Frontal cortex (tissue), 4 donors: ENCODE measurements at places on chromosomes 11 and 22.
A peak's percentile ranks its signal among the peaks of the same experiment; 100 is the strongest.

- no peak for DNase-seq
Observed at GRCh38 chr11:45817191-45817590, 12.2 kb downstream of the SLC35C1 start.

GRCh38 chr22:43275545-43276317 lies 67.4 kb downstream of the SCUBE1 start:
- DNase-seq, result no peak

GRCh38 chr11:79393362-79394043 lies 47.3 kb downstream of the TENM4 start:
- DNase-seq, result no peak

DNA sequence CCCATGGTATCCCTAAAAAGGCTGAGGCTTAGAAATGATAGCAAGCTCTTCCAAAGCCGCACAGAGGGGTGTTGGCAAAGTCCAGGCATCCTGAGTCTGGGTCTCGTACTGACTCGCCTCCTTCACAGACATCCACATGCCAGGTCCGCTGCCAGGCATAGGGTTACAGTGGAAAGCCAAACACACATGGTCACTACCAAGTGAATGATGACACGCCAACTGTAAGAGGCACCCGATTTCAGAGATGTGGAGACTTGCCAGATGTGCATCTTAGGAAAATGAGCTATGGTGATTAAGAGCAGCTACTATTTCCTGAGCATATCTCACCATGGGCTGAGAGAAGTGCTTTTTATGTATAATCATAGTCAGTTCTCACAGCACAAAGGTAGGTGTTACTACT lies 314.9 kb downstream of the MIAT start:
- no peak for DNase-seq

- no peak for DNase-seq
Observed at GRCh38 chr11:32447252-32447651, 11.9 kb upstream of the WT1 start.

DNA sequence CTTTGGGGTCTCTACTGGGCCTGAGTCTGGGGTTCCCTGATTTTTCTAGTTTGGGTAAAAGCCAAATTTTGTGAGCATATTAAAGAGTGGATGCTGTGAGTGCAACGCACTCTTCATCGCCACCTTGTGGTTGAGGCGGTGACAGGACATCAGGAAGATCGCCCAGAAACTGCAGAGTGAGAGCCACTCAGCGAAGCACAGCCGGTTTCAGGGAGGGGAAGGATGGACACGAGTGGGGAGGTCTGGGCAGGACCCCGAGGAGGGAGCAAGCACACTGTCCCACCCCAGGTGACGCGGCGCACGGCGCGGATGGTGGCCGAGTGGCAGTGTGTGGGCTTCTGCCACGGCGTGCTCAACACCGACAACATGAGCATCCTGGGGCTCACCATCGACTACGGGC lies 9.1 kb downstream of the SELENOO start:
- peak; percentile 85 for DNase-seq

DNA sequence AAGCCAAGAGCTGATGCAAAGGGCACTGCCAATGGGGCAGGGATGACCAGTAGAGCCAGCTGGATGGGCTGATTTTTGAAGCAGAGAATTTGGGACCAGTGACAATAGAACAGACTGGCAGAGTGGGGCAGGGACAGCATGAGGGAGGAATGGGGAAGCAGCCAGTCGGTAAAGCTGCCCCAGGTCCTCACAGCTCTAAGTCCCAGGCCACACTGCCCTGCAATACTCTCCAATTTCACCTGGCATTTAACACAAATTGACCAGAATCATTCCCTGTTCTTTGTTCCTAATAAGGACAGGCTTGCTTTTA lies 186.9 kb downstream of the CTTN start:
- DNase-seq, result no peak

- DNase-seq, result no peak
Observed at GRCh38 chr11:89181111-89181510, 3.4 kb downstream of the TYR start.

GRCh38 chr11:27310182-27310581 lies 52.8 kb downstream of the CCDC34 start:
- no peak for DNase-seq

DNA sequence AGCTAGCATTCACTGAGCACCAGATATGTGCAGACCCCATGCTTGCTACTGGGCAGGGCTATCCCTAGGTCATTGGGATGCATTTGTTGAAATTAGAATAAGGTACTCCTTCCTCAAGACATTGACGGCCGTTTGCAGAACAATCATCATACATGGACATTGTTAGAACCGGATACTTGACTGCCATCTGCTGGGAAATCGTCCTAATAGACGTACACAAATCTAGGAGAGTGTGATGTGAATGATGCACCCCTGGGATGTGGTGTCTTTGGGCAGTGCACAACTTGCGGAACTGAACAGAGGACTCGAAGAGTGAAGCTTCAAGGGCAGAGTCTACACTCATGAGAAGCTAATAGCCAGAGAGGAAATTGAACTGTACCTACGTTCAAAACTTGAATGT lies 35.9 kb downstream of the MYO18B start:
- no peak for DNase-seq

- no peak for DNase-seq
Observed at GRCh38 chr11:65553301-65554001, 4.7 kb downstream of the LTBP3 start.

DNA sequence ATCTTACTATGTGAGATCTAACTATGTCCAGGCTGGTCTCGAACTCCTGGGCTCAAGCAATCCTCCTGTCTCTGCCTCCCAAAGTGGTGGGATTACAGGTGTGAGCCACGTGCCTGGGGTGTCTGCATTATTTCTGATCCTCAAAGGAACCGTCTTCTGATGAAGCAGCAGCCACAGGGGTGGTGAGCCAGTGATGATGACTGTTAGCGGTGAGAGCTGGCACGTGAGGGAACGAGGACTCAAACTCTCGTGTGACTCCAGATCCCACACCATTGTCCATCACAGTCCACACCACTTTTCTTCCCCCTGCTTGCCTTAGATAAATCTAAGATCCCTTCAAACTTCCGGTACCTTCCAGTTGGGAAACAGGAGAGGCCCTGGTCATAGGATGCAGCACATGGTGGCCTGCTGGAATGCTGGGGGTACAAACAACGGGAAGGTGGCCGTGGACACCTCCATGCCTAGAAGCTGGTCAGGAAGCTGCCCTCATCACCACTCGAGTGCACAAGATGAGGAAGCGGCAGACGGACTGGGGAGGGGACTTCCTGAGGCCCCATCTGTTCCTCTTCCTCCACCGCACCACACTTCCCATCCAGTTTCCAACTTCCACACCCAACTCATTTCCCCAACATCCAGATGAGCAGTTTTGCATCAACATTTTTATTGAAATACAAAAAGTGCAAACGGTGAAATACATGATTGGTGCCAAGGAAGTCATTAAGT lies 23.8 kb downstream of the ARHGAP1 start:
- no peak for DNase-seq

DNA sequence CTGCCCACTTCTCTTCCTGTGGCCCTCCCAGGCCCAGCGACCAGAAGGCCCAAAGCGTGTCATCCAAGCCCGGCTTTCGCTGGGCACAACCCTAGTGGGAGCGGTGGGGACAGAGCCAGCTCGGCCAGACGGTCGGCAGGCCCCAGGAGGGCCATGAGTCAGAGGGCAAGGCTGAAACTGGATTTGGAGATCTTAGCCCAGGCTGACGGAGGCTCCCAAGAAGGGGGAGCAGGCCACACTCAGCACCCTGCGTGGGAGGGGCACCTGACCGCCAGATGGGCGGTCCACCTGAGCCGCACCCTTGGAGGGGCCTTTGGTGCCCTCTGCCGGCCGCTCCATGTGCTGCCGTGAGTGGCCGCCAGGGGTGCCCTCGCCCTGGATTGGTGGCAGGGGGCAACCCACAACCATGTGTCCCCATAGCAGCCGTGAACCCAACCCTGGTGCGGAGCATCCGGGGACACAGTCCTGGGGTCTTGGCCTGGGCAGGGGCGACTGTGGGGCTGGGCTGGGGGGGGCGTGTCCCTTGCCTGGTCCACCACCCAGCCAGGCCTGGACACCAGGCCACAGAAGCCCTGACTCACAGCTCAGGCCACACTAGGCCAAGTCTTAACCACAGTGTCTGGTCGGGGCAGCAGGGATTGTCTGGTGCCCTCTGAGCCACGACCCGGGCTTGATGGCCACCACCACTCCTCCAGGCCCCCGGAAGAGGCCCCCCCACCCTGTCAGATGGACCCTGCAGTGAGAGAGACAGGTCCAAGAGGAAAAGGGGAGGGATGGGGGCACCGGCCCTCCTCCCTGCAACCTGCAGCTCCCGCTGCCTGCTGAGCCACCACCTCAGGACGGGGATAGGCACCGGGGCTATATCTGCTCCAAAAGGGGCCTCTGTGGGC lies 19.2 kb upstream of the TALDO1 start:
- DNase-seq, result peak; percentile 92

DNA sequence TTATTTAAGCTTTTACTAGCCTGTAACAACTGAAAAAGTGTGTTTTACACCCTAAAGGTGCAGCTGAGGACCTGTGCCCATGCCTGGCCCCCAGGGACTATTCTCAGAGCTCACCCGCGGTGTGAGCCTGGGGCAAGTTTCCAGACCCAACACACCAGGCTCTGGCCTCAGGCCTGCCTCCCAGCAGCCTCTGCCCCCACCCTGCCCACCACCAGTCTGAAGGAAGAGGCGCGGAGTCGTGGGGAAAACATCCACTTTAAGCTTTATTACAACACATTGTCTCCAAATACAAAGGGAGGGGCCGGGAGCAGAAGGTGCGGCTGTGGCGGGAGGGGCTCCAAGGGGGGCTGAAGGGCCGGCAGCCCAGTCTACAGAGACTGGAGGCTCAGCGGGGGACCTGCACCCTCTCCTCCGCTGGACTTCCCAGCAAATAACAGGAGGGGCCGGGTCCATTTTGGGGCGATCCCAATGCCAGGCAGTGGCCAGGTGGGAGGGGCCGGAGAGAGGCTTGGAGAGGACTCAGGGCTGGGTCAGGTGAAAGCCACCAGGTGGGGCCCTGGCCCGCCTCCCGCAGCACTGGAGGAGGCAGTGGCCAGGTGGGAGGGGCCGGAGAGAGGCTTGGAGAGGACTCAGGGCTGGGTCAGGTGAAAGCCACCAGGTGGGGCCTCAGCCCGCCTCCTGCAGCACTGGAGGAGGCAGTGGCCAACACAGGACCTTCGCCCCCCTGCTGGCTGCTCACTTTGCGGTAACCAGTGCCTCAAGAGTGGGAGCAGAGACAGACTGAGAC lies 18.1 kb downstream of the DUSP8 start:
- no peak for DNase-seq

- DNase-seq, result no peak
Observed at GRCh38 chr11:64793271-64794160, 9.5 kb downstream of the MAP4K2 start.

DNA sequence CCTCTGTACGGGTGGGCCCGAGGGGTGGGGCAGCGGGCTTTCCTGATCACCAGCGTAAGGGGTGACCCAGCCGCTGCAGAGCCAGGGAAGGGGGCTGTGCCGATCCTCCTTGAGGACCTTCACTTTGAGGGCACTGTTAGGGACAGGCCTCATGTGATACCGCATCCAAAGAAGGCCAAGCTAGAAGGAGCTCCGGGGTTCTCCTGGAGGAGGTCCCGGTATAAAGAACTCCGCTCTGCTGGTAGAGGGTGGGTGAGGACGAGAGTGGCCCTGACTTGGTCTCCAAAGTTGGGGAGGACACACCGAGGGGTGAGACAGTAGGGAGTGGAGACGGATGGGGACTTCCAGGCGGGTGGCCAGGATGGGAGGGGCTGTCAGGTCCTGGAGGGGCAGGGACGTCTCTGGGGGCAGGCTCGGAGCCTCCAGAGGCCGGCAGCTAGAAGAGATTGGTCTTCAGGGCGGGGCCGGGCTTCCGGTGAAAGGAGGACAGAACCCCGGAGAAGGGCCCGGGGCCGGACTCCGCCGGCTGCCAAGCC lies 4.6 kb downstream of the PHOX2A start:
- DNase-seq, result peak; percentile 65

GRCh38 chr11:57167125-57167846 lies 14.5 kb upstream of the LRRC55 start:
- peak; percentile 10 for DNase-seq

DNA sequence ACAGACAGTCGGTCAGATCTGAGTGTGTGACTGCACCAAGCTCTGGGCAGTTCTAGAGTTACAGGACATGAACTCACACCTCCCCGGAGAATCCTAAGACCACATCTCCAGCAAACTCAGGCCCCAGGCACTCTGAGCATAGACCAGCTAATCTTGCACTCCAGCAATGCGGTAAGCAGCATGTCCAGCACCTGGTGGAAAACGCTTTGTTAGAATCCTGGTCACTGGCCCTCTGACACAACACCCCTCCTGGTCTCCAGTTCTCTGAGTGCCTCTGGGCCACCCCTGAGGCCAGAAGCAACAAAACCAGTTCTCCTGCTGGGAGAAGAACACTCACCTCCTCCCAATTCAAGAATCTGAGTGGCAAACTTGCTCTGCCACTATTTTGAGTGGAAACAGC lies 82.7 kb upstream of the TMEM45B start:
- no peak for DNase-seq

DNA sequence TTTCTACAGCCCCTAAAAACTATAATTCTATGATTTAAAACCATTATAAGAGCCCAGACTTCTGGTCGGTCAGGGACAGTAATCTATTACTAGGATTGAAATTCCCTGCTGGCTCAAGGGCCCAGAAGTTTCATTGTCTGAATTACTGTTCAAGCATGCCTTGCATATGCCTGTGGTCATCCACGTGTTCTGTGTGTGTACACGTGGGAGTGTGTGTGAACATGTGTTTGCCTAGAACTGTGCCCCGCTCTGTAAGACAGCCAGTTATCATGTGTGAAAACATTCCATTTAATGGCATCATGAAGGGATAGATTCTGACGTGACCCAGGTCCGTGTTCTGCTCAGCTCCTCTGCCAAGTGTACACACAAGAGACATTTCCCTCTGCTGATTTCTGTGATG lies 189.3 kb upstream of the NECTIN1 start:
- DNase-seq, result no peak

- no peak for DNase-seq
Observed at GRCh38 chr22:28600546-28601143, 79.0 kb downstream of the TTC28 start.

- DNase-seq, result peak; percentile 77
Observed at GRCh38 chr11:59755701-59756557, 753 bp downstream of the STX3 start.

DNA sequence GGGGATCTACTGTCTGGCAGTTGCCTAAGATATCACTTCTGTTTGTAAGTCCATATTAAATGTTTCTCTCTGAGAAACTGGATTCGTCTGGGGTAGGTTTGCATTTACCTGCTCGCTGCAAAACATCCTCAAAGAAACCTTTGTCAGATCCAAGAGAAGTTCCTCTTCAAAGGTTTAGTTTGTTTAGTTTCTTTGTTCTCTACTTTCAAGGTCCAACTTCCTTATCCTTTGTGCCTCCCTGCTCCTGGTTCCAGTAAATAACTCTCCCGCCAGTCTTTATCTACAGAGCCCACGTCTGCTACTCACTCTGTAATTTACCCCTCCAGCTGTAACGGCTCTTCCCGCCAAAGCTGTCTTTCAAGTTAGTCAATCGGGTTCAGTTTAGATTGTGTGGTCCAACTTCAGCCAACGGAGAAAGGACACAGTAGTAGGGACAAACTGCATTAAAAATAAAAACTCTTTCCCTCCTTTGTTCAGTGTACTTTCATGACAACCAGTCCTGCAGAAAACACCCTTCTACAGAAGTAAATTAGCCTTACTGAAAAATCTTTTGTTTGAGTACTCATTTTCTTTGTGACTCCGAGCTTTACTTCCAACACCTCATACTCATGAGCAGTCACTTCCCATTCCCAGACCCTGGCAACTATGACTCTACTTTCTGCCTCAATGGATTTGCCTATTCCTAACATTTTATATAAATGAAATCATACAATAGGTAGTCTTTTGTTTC lies 41.0 kb downstream of the TMPRSS5 start:
- no peak for DNase-seq

GRCh38 chr11:118956094-118956846 lies at the start of gene UPK2:
TSS of gene UPK2 (plus strand) at chr11:118956298. CDS start at chr11:118956351, 53 bp downstream.
- peak; percentile 83 for DNase-seq
